ENCODE measurements at places on chromosomes 4 and X. TPM values are rescaled to one million over a fixed set of nuclear protein-coding genes. Genes with fewer than 3 reads are reported as not detected.

RRH gene
- not detected for total RNA-seq

PABPC1L2A gene
- total RNA-seq = not detected

KIF4A gene
- 9.3 TPM for total RNA-seq

NR3C2 gene
- 0.14 TPM for total RNA-seq

CT45A5 gene
- total RNA-seq = not detected
